ENCODE measurements at places on chromosomes 16 and 17.

DNA sequence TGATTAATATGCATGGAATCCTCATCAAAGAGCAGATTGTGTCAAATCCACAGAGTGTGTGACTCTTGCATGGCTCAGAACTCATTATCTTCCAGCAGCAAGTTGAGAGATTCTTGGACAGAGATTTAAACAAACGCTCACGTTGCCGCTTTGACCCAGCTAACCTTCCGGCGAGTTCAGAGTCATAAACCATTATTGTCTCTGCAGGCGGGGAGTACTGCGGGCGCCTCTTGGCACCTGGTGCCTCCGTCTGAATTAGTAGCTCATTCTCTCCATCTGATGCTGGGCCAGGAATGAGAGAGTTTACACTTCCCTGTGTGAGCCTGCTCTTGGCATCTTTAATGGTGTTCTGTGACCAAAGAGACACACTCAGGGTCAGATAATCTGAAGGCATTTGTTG lies 138.6 kb upstream of the WSCD1 start:
- DNase-seq, result no peak

GRCh38 chr16:28067604-28068379 lies 4.3 kb upstream of the GSG1L start:
- peak; percentile 91 for DNase-seq

- DNase-seq, result peak; percentile 74
These were observed 47.8 kb downstream of the HOXB1 start for GRCh38 chr17:48483004-48483403.

GRCh38 chr17:1644493-1645206 lies 882 bp downstream of the SCARF1 start:
- DNase-seq, result peak; percentile 60

- no peak for DNase-seq
These were observed 6.4 kb downstream of the DOC2A start for GRCh38 chr16:30004424-30004776.

- no peak for DNase-seq
These were observed 23.3 kb downstream of the UNK start for GRCh38 chr17:75807861-75808260.

DNA sequence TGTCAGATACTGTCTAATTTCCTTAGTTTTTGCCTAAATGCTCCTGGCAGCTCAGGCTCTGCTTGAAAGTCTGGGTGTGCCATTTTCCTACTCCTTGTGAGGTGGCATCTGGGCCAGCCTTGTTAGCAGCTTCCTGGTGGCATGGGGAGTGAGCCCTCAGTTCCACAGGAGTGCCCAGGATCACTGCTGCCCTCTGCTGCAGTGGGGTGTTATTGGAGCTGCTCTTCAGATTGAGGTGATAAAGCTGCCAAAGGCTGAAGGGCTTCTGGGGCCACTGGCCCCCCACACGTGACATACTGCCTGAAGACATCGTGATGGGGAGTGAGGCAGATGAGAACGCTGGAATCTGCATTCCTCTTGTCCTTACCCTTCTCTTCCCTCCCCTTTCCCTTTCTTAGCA lies 27.4 kb downstream of the CEP95 start:
- DNase-seq, result no peak

- no peak for DNase-seq
These were observed 10.9 kb downstream of the STH start for GRCh38 chr17:46009681-46010596.

- DNase-seq, result no peak
These were observed 89.7 kb downstream of the NPIPB11 start for GRCh38 chr16:29316761-29317183.

GRCh38 chr17:3626831-3627768 lies 8.9 kb downstream of the SHPK start:
- DNase-seq, result no peak

GRCh38 chr17:30992551-30992950 lies 21.7 kb downstream of the RNF135 start:
- DNase-seq, result no peak

DNA sequence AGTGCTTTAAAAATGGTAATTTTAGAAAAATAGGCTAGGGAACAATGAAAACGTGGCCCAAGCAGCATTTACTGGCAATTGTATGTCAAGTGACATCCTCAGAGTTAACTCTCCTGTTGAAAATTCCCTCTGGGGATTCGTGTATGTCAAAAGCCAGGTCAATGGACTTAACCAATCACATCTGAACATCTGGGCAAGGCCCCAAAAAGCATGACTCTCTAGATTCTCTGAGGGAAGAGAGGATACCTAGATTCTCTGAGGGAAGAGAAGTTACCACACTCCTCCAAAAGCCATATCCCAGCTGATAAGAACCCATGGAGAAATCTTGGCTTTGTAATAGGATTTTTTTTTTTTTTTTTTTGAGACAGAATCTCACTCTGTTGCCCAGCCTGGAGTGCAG lies 23.5 kb downstream of the NFE2L1 start:
- peak; percentile 39 for DNase-seq

DNA sequence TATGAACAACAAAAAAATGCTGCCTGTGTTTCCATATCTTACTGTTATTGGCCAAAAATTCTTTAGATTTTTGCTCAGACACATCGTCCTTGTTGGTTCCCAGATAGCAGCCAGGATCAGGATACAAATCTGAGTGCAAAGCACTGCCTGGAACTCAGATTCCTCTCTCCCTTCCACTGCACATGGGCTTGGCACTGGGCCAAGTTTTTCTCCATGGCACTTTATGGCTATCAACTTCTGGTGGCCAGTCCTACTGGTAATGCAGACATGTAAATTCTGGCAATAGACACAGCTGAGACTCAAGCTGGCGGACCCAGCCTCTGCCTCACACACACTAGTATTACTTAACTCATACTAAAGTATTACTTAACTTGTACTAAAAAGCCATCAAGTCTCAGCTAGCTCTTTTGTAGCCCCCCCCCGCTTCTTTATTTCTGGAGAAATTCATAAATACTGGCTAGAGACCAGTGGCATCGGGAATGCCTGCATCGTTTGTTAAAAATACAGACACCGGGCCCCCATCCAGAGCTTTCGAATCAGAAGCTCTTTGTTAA lies 181.2 kb upstream of the COX10 start:
- DNase-seq, result peak; percentile 44

DNA sequence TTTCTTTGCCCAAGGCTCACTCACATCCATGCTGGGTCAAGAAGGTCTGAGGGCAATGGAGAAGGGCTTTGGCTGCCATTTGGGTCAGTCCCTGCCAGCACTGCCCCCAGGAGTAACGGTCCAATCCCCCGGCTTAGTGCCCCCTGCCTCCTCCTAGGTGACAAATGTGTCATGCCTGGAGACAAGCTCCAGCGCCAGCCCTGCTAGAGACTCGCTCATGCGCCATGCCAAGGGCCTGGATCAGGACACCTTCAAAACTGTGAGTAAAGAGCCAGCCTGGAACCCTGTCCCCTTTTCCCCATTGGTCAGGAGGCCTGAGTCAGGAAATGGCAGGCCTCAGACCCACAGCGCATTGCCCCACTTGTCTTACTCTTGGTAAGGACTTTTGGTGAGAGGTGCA lies 3.3 kb downstream of the CHCT1 start:
- no peak for DNase-seq

DNA sequence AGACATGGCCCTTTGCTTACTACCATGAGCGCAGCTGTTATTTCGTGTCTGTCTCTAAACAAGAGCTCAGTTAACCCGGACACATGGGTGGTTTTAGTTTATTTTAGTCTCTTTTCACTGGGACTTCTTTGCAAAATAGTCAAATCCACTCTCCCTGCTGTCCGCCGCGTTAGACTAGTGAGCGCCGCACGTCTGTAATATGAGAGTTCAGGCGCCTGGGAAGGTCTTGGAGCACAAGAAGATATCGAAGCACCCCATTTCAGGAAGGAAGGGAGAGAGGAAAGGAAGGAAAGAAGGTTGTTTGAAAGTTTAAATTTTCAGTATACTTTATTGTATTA lies 111.0 kb upstream of the CHMP6 start:
- no peak for DNase-seq

DNA sequence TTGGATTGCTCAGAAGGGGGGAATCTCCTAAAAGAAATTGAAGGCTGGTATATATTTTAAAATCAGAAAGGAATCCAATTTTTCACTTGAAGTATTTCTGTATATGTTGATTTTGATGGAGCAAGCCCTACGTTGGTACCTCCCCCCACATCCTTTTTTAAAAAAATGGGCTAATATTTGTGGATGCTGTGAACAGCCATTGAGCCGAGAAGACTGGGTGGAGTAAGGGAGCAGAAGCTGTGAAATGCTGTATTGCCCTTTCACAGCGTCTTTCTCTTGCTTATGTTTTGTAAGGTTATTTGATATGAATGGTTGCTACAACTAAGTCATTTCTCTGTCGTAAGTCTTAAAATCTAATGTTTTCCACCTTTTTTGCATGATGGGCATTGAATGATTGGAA lies 2.3 kb downstream of the PAFAH1B1 start:
- DNase-seq, result no peak

DNA sequence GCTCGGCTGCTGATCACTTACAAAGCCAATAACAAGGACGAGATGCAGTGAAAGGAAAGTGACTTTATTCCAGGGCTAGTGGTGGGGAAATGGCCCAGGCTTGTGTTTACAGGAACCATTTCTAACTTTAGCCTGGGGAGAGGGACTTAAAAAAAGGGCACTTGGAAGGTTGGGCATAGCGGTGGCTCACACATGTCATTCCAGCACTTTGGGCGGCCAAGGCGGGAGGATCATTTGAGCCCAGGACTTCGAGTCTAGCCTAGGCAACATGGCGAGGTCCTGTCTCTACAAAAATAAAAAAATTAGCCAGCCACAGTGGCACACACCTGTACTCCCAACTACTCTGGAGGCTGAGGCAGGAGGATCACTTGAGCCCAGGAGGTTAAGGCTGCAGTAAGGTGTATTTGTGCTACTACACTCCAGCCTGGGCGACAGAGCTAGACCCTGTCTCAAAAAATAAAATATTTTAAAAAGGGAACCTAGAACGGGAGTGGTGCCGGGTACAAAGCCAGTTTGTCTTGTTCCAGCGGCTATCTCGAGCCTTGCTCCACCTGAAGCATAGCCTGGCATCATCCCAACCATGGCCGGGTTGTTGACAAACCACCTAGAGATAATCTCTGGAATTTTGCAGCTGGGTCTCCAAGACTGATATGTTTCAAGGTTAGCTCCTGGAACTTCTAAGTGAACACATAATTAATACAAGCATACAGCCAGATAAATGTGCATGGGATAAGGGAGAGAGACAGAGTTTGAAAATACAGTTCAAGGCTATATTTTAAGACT lies 5.7 kb upstream of the TVP23A start:
- DNase-seq, result no peak

- peak; percentile 22 for DNase-seq
These were observed 18.0 kb upstream of the ASGR2 start for GRCh38 chr17:7132511-7133094.

DNA sequence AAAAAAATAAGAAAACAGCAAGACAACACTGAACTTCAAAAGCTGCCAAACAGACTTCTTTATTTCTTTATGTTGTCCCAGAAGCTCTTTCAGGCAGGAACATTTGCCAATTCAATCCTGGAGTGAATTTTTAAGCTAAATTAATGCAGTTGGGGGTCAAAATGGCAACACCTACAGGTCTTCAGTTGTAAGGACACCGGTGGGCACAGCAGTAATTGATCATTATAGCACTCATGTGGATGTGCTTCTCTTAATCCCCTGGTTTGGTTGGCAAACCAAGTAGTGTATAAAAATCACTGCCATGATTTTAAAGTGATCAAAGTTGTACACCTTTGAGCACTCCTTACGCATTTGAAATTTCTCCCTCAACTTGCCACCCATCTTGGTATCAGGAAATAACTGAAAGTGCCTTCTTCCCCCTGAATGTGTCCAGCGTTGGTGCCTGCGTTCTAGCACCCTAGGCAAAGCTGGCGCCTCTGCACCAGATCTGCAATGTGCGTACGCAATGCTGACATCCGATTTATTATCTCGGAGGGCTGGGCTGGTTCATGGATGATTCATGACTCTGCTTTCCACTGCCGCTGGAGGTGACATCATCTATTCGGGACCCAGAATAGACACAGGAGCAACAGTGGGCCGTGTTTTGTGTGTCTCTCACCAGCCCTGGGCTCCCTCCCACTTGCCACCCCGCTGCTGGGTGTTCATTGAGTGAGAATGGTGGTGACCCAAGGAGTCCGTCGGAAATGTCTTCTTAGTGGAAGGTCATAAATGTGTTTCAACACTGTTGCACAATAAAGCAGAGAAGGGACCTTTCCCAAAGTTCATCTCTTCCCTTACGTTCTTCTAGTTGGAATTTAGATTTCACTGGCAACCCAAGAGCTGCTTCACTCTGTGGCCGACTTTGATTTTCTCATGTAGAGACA lies 203.4 kb downstream of the CCDC182 start:
- DNase-seq, result peak; percentile 94

- DNase-seq, result no peak
These were observed 1265.1 kb upstream of the CDH8 start for GRCh38 chr16:63301349-63301748.

- DNase-seq, result no peak
These were observed 28.6 kb downstream of the WSCD1 start for GRCh38 chr17:6098823-6099180.

DNA sequence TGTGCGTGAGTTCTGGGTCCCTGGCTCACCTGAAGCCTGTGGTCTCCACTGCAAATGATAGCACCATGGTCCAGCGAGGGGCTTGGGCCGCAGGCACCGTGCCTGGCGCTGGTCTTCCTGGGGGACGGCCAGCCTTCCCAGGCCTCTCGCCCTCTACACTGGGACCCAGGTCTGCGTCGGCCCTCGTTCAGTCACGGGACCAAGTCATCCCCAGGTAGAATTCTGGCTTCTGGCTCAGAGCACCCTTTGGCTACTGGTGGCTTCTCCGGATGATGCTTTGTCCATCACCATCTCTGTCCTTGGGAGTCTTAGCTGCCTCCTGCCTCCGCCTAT lies 20.4 kb downstream of the CRAMP1 start:
- DNase-seq, result no peak

GRCh38 chr16:63945806-63946205 lies 1176.1 kb downstream of the CDH11 start:
- DNase-seq, result peak; percentile 10

GRCh38 chr16:78720416-78720815 lies 621.0 kb downstream of the WWOX start:
- DNase-seq, result no peak

- no peak for DNase-seq
These were observed 30.7 kb upstream of the METTL9 start for GRCh38 chr16:21568502-21569189.

- DNase-seq, result no peak
These were observed 48.4 kb upstream of the ACSF3 start for GRCh38 chr16:89045181-89045815.

DNA sequence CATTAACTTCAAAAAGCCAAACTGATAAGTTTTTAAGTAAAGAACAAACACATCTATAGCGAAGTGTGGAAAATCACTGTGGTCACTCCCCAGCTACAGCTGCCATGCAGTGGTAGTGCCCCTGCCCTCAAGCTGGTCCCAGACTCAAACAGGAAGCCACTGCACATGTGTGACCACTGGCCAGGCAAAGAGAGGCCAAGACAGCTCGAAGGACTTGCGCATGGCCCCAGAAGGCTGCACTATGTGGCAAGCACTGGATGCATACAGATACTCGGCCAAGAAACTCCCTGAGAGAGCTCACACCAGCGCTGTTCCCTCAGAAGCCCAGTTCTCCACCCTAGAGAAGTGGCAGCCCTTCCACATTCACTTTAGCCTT lies 82.4 kb downstream of the ANKRD11 start:
- no peak for DNase-seq

All from NCI-H226 (cell line).